ENCODE measurements at places on chromosomes 4 and X. TPM values are rescaled to one million over a fixed set of nuclear protein-coding genes. Genes with fewer than 3 reads are reported as not detected.

DNA sequence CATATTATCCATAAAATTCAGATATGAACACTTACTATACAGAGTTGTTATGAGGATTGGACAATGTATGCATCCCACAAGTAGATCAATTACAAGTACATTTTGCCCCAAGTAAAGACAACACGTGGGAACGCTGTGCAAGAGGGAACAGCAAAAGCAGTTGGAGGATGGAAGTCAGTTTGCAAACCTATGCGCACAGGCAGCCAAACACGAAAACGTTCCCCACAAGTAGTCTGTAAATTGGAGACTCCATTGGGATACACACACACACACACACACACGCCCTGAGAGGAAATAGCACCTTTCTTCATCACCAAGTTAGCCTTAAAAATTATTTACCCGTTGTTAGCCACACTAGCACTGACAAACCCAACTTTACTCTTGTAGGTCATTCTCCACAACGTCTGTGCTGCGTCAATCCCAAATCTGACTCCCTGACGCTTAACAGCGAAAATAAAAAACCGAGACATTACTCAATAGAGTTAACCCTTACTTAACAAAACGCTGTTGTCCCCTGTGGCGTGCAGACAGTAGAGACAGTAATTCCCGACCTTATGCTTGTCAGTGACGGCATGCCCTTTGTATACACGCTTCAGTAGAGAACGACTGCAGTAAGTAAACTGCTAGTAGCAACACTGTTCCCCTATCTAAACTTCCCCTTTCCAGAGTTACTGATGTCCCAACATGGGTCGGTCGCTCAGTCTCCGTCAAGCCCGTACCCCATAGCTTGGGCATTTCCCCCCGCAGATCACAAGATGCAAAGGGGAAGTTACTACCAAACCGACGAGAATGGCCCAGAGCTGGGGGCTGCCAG lies 730 bp downstream of the MANBA start:
- peak; percentile 56 for DNase-seq

GRCh38 chrX:71170660-71171059 lies 26.0 kb downstream of the NLGN3 start:
- DNase-seq = no peak

H2BW2 gene
- not detected for total RNA-seq

DNA sequence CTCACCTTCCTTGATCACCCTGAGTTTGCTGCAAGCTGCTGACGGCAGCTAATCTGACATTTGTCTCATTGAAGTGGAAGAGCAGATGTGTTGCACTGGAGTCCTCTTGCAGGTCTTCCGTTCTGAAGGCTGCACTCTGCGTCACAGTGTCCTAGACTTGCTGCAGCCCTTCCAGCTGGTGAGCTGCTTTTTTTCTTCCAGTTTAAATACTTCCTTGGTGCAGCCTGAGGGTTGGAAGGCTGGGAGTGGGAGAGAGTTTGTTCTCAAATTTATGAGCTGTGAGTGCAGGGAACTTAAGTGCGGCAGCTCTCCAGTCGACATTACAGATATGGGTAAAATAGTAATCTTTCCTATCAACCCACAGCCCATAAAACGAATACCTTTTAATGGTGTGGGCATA lies 303.6 kb upstream of the FAT1 start:
- no peak for DNase-seq

DNA sequence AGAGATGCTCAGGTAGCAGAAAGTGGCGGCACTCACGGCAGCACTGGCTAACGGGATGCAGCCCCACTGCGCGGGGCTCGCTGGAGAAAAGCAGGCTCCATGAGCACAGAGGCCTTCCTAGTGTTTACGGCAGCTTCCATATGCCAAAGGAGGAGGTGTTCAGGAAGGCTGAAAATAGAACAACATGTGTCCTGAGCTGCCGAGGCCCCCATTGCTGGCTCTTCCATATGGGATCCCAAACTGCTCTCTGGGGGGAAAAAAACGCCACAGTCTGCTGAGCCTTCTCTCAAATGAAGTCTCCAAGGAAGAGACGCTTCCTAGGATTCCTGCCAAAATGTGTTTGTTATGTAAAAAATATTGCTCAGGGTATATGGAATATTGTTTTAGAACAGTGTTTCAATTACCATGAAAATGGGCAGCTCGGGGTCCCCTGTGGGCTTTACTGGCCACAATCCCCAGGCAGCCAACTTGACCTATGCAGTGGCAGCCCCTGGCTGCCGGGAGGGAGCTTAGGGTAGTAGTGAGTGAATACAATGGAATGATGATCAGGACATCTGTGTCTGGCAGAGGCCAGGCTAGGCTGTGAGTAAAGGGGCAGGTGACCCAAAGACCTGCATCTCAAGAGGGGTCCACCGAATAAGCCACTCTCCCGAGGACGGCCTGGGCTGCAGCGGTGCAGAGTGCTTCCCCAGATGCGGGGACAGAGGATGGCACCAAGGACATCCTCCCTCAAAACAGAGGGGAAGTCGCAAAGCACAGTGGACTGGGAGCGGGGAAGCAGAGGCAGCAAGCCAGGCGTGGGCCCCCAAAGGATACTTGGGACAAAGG lies 170.1 kb downstream of the AFAP1 start:
- DNase-seq = no peak

GUCY1A1 gene
- total RNA-seq = 213 TPM

- no peak for DNase-seq
Observed at GRCh38 chr4:187304133-187304532, 580.5 kb upstream of the FAT1 start.

DNA sequence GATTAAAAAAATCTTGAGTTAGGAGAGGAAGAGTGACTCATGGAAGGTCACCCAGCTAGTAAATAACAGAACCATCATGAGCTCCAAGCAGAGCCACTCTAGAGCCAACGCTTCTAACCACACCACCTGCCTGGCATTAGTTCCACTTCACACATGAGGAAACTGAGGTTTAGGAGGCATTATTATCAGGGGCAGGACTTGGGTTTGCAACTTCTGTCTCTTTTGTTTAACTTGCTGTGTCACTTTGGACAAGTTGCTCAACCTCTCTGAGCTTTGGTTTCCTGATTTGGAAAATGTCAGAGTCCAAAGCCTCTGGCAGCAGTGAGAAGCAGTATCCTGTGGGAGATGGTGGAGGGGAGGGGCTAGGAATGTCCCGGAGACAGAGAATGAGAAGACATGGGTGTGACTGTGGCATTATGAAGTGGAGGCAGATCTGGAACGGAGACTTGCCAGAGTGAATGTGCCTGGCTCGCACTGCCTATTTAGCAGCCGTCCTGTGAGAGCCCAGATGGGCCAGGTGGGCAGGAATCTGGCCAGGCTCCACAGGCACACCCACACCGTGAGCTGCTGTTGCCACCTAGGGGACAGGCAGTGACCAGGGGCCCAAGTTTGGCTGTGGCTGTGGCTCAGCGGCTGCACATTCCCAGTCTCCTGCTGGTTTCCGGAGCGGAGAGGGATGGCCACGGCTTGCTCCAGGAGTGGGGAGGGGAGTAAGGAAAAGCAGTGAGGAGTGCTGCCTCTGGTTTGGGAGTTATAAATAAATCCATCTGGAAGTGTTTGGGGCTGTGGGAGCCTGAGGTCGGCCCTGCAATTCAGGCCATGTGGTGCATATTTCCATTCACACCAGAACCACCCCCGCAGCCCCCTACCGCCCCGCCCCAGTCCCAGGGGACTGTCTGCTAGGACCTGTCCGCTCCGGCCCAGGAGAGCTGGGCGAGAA lies 93.4 kb downstream of the NHSL2 start:
- DNase-seq = peak; percentile 48

TMPRSS11B gene
- not detected for total RNA-seq

GRCh38 chr4:26515936-26516335 lies 25.7 kb upstream of the CCKAR start:
- DNase-seq = no peak

DNA sequence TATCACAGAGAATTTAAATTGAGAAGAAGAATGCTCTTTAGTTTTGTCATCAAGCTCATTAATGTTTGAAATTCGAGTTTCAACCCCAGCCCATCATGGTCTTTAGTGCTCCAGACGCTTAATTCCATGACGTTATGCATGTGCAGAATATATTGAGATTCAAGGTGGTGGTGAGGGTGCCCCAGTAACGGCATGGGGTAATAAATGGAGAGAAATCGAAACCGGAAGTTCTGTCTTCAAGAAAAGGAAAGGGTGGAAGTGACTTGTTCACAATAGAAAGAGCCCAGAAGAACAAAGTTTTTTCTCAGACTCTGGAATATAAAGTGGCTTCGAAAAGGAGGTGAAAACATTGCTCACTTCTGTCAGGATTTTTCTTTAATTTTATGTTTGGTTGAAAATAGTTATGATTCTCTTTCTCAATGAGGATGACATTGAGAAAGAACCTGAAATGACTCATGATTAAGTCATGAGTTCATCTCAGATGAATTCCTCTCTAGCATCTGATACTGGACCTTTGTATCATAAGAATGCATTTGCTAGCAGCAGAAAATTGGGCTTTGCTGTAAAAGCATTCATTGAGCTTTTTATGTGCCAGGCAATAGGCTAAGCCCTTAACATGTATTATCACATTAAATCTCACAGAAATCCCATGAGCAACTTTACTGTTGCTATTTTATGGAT lies 779 bp upstream of the DDX60L start:
- peak; percentile 37 for DNase-seq

- no peak for DNase-seq
Observed at GRCh38 chr4:151484396-151485102, 75.6 kb downstream of the FHIP1A start.

DNA sequence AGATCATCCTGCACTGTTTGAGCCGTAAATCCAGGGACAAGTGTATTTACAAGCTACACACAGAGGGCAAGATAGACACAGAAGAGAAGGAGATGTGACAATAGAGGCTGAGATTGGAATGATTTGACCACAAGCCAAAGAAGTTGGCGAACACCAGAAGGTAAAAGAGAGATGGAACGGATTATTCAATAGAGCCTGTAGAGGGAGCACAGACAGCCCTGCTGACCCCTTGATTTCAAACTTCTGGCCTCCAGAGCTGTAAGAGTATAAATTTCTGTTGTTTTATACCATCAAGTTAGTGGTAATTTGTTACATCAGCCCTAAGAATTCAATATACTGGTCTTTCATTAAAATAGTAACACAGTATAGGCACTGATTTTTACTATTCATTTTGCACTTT lies 447.8 kb downstream of the FAT4 start:
- DNase-seq = no peak

GCNA gene
- total RNA-seq = 2.0 TPM

DNA sequence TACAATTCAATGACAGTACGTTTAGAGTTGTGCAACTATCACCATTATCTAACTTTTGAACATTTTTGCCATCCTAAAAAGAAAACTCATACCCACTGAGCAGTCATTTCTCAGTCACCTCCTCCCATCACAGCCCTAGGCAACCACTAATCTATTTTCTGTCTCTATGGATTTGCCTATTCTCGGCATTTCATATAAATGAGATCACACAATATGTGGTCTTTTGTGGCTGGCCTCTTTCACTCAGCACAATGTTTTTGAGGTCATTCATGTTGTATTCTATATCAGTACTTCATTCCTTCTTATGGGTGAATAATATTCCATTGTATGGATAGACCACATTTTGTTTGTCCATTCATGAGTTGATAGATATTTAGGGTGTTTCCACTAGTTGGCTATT lies 103.0 kb downstream of the PPEF1 start:
- DNase-seq = no peak

DNA sequence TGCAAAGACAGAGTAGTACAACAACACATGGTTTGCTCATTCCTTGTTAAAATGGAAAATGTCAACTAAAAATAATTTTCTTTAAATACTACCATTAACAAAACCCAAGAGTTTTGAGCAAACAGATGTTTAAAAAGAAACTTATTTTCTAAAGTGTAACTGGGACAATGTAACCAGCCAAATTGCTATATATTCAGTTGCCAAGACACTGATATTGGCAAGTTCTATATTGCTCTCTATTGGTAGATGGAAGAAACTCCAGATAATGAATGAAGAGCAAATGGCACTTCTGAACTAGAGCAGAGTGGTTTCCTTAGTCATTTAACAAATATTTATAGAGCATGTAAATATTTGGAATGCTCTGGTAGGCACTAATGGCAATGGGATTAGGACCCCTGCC lies 966.2 kb downstream of the RPA4 start:
- no peak for DNase-seq

DNA sequence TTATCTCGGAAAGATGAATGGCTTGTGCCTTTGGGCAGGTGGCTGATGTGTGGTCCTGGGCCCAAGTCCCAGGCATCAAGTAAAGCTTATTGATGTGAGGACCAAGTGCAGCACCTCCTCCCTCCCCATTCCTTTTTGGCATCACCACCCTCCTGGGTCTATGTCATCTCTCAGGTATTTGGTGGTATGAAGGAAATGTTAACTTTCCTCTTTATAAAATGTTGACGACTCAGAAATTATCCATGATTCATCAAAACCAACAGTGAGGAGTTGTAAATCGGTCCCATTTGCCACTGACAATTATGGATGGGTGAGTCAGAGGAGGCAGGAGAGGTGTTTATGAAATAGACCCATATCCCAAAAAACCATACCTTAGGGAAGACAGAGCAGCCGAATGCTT lies 229.4 kb upstream of the GATB start:
- no peak for DNase-seq

- no peak for DNase-seq
Observed at GRCh38 chr4:95049551-95050233, 291.9 kb downstream of the BMPR1B start.

DNA sequence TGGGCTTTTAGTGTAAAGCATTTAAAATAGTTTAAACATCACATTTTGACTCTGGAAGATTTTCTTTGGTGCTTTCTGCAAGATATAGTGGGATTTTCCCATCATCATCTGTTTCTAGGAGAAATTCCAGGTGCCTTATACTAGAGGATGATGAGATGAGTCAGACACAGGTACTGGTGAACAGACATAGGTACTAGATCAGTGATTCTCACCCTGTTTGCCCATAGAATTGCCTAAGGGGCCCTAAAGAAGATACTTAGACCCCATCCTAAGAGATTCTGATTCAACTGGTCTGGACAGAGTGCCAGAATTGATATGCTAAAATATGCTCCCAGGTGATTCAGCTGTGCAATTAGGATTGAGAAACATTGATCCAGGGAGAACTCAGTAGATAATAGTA lies 9.7 kb downstream of the TSPAN7 start:
- DNase-seq = no peak
